EL (cell line): ENCODE measurements at places on chromosomes 5 and 9.

- no peak for DNase-seq
Measured at GRCh38 chr5:73863876-73864275, 237.9 kb downstream of the ARHGEF28 start.

- peak; percentile 6 for DNase-seq
Measured at GRCh38 chr5:81544351-81545018, 150.6 kb upstream of the ACOT12 start.

DNA sequence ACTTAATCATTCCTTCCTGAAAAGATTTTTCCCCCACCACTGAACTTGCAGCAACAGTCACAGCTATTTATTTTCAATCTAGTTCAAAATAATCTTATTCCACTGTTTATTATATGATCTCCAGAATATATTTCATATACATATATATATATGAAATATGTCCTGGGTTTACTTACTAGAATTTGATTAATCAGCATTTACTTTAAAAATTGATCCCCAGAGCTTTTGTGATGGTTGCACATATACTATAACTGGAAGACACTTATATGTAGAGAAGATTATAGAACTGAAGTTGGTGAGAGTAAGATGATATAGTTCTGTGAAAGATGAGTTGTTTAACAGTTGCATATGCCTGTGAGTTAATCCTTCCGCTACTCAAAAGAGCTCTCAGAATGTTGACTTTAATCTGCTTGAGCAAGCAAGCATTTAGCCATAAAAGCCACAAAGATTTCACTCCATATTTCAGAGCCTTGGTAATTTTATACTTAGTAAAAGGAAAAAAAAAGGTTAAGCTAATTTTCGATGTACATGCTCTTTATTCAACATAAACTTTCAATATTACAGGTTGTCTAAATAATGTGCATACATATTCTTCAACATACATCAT, 399.3 kb upstream of the CDH9 start:
- DNase-seq: no peak

GRCh38 chr5:170143710-170144109, 38.0 kb downstream of the FOXI1 start:
- DNase-seq: no peak

- peak; percentile 37 for DNase-seq
Measured at GRCh38 chr5:149221731-149222342, 49.8 kb upstream of the AFAP1L1 start.

DNA sequence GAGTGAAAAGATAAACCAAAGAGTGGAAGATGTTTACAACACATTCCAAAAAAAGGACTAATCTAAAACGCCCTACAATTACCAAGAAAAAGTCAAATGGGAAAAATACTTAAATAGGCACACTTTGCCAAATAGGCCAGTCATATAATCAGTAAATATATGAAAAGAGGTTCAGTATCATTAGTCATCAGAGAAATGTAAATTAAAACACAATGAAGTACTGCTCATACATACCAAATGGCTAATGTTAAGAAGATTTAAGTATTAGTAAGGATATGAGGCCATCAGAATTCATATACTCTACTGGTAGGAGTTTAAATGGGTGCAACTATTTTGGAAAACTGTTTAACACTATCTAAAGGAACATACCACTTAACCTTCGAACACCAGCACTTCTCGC, 47.6 kb downstream of the ZDHHC21 start:
- DNase-seq: peak; percentile 16

DNA sequence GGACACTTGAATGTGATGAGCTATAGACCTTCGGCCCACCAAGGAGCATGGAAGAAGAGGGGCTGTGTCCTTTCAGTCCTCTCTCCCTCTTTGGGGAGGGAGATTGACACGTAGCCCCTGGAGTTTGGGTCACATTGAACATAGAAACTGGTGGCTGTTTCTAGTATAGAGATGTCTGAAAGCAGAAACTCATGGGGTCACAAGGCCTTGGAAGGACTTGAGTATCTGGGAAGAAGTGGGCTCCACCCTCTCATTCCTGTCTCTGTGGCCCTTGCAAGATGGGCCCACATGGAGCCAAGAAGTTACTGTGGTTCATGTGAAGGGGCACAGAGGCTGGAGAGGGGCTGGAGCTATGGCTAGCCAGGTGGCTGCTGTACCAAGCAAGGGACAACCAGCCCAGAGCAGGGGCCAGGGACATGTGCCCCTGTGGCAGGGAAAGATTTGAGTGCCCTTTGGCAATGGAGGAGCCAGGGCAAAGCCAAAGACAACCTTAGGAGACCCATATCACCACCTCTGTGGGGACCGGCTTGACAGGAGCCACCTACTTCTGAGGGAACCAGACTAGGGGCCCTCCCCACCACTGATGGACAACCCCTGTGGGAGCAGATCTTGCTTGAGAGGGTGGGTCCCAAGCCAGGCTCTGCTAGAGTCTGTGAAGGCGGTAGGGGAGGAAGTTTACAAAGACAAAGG, 12.8 kb upstream of the ANGPTL2 start:
- DNase-seq: no peak

GRCh38 chr5:18687429-18687828, 1053.2 kb downstream of the TAF11L14 start:
- no peak for DNase-seq

- DNase-seq: no peak
Measured at GRCh38 chr5:8520917-8521316, 652.0 kb downstream of the MTRR start.

GRCh38 chr9:106797299-106797698, 65.7 kb upstream of the ZNF462 start:
- peak; percentile 42 for DNase-seq

DNA sequence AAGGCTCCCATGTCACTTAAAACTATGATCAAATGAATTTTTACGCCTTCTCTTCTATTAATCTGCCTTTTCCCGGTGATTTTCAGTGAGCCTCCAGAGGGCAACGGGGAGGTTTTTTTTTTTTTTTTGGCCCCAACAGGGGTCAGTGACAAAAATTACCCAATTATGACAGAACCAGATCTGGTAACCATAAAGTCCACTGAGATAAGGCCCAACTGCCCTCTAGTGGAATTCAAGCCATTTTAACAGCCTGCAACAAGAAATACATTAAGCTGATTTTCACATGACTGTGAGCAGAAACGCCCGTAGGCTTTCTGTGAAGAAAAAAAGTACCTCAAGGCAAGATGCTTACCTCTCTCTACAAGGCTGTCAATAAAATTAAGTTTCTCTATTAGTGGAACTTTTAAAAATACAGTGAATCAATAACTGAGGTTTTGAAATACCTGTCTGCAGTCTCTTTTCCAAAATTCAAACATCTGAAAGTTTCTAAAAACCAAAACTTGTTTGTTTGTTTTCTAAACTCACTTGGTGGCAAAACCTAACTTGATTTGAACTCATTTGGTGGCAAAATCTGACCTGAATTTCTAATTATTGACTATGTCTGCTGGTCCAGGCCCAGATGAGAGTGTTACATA, 49.7 kb upstream of the FST start:
- DNase-seq: peak; percentile 80

GRCh38 chr9:14106699-14107098, 207.2 kb downstream of the NFIB start:
- DNase-seq: no peak

DNA sequence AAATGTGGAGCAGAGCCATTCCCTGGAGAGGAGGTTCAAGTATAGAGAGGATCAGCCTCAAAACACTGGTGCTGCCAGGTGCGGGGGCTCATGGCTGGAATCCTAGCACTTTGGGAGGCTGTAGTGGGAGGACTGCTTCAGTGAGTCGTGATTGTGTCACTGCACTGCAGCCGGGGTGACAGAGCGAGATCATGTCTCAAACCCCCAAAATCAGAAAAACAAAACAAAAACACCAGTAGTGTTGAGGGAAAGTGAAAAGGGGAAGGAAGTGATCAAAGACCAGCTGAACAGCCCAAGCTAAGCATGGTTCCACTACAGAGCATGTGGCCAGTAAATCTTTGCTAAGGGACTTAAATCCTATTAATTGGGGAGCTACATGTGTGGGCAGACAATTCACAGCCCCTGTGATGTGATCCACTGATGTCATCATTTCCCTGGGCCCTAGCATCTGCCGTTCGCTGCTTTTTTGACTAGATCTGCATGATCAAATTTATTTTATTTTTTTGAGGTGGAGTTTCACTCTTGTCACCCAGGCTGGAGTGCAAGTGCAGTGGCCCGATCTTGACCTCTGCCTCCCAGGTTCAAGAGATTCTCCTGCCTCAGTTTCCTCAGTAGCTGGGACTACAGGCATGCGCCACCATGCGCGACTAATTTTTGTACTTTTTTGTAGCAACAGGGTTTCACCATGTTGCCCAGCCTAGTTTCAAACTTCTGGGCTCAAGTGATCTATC, 2.7 kb upstream of the PCBD2 start:
- peak; percentile 42 for DNase-seq
